CD4-positive, alpha-beta T cell treated with Interleukin-6 for 4 hours (primary cell): ENCODE measurements at places on chromosomes 6 and 20.

DNA sequence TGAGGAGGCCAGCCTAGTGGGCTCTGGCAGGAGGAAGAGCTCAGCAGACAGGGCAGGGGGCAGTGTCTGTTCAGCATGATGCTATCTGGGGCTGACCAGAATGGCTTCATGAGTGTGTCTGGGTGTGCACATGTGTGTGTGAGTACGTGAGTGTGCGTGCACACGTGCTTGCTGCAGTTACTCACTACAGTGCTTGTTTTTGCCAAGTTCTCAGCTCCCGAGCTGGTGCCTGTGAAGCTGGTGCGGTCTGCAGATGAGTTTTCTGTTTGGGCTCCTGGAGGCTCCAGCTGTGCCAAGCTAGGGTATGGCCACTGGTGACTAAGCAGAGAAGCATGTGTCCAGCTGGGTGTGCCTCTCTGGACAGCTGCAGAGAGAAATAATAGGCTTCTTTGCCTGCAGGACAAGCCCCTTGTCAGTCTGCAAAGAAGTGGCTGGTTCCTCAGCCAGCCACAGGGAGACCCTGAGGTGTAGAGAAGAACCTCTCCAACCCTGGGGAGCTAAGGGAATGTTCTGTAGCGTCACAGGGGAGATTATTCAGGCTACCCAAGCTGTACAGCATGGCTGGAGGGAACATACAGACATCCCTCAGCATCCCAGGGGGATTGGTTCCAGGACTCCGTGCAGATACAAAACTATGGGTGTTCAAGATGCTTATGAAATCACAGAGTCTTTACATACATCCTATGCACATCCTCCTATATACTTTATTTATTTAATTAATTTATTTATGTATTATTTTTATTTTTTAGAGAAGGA lies 40.2 kb upstream of the FAM50B start:
- DNase-seq: no peak

GRCh38 chr20:63957004-63957689 lies 931 bp upstream of the UCKL1 start:
- peak; percentile 84 for DNase-seq

GRCh38 chr6:116528133-116528532 lies 16.7 kb downstream of the CALHM5 start:
- no peak for DNase-seq

DNA sequence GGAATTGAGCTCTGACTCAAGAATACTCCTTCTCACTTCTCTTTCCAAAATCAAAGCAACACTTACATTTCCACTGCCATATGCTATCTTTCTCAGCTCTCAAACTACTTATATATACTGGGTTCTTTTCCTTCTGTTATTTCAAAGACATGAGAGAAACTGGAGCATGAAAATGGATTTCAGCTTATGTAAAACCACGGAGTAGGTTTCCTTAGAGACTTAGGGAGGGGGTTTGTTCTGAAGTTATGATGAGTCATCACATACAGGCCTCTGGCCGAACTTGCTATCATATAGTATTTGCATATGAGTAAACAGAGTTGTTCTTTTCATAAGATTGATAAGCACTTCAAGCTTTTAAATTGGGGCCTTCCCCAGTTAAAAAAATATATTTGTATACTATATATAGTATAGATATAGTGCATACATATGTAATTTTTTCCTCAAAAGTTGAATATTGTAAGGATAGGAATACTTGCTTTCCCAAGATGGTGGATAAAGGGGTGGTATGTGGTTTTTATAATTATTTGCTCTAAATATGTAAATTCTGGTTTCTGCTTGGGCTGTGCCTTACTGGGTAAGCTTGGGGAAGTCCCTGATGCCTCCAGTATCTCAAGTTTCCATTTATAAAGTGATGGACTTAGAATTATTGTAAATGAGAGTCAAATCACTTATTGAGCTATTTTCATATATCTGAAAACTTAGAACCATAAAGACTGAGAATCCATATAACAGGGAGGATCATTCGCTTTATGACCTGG lies 273.9 kb downstream of the RFPL4B start:
- DNase-seq: no peak

DNA sequence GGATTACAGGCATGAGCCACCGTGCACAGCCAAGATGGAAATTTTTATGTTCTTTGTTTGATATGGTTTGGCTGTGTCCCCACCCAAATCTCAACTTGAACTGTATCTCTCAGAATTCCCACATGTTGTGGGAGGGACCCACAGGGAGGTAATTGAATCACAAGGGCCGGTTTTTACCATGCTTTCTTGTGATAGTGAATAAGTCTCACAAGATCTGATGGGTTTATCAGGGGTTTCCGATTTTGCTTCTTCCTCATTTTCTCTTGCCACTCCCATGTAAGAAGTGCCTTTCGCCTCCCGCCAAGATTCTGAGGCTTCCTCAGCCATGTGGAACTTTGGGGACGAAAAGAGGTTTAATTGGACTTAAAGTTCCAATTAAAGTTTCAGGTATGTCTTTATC lies 14.6 kb downstream of the EEF1A1 start:
- DNase-seq: no peak

GRCh38 chr6:328136-328670 lies 35.9 kb downstream of the DUSP22 start:
- DNase-seq: no peak

DNA sequence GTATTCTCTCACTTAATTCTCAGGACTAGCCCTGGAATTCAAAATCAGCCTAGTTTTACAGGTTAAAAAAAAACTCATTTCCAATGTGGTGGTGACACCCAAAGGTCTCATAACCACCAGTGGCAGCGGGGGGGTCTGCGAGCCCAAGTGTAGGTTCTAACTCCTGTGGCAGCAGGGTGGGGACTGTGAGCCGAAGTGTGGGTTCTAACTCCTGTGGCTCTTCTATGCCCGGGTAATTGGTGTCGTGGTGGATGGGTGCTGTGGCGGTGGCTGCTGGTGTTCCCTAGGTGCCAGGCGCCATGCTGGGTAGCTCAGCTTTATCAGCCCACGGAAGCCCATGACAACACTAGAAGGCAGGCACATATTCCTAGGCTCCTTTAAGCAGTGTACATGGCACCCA lies 4.9 kb upstream of the ANKRD60 start:
- DNase-seq: no peak

DNA sequence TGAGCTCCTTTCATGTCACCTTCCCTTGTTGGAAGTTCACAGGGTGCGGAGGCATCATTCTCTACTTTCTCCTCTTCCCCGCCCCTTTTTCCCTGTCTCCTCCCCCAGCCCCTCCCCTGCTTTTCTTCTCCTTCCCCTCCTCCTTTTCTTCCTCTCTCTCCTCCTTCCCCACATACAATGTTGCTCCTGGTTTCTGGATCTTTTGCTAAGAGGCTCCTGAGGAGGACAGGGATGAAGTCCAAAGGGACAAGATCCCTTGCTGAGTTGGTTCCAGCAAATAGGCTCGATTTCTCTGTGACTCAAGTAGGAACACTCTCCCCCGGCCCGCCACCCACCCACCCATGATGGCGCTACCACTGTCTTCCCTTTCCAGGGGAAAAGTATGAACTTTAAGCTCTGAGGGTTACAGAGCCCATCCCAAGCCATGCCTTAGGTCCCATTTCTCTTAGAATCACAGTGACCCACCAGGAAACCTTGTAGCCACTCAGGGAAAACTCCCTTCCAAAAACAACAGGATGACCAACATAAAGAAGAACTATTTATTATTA lies 852 bp upstream of the TFEB start:
- DNase-seq: no peak

DNA sequence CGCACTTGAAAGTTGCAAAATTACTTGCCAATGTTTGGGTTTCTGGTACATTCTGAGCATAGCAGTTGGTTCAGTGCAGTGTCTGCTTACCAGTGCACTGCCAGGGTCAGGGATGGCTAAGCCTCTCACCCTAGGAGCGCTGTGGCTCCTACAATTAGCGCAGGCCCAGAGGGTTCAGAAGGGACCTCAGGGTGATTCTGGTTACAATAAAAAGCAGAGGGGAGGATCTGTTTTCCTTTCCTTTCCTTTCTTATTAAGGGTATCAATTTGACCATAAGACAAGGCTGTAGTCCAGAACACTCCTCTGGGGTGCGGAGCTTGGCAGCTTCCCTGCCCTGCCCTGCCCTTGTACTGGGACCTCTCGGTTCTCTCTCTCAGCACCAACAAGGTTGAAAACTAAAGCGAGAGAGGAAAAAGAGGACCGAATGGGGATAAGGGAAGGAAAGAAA lies 2.6 kb downstream of the MAFB start:
- DNase-seq: no peak

- no peak for DNase-seq
These were observed 215.5 kb upstream of the ECI2 start for GRCh38 chr6:4350567-4351519.

DNA sequence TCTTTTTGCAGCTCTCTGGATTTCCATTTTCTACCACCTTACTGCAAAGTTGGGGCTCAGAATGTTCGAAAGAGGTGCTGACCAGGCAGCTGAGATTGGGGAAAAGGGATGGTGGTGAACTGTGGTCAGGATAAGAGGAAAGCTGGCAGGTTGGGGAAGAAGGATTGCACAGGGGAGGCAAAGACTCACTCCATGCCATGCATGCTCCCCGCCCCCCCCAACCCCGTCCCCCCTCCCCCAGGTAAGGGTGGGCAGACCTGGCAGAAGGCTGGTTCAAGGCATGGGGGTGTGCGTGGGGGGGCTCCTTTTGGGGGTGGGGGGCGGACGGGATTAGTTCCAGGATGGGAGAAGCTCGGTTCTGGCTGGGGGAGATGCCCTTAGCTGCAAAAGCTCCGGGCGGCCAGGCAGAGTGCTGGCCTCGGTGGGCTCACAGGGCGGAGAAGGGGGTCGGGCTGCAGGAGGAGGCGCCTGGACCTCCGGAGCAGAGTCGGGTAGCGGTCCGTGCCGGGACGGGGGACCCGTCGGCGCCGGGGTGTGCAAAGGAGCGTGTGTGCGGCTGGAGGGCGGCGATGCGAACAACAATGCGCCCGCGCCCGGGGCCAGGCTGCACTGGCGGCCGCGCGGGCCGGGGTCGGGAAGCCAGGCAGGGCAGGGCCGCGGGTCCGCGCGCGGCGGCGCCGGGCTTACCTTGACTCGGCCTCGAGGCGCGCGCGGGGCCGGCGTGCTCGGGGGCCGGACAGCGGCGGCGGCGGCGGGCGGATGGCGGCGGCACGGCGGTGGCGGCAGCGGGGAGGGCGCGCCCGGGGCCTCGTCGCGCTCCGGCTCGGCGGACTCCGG lies 880 bp downstream of the ADNP start:
- DNase-seq: peak; percentile 39

GRCh38 chr6:3697609-3698008 lies 53.9 kb downstream of the PXDC1 start:
- DNase-seq: no peak

GRCh38 chr6:32970413-32971241 lies 2.2 kb downstream of the BRD2 start:
- DNase-seq: peak; percentile 85

- DNase-seq: no peak
These were observed 89.8 kb upstream of the ADTRP start for GRCh38 chr6:11868392-11868791.

DNA sequence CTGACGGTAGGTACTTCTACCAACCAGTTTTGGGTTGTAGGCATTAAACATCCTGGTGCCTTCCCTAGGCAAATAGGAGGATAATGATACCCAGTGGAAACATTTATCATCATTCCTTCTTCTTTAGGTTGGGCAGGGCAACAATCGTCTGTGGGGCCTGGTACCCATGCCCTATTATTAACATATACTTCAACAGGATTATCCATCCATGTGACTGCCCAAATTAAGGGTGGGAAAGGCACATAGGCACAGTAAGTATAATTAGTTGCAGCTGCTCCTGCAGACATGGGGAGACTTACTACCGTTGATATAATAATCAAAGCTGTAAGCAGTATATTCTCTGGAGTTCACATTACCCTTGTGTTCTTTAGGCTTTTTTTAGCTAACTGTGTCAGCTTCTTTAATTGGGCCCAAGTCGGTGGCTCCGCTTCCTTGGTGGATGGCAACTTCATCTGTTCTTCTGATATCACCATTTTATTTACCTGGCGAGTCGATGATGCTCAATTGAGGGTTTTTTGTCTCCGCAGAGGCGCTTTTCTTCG lies 16.8 kb downstream of the RPL7L1 start:
- no peak for DNase-seq

- no peak for DNase-seq
These were observed 20.4 kb downstream of the KCNB1 start for GRCh38 chr20:49461894-49462620.

DNA sequence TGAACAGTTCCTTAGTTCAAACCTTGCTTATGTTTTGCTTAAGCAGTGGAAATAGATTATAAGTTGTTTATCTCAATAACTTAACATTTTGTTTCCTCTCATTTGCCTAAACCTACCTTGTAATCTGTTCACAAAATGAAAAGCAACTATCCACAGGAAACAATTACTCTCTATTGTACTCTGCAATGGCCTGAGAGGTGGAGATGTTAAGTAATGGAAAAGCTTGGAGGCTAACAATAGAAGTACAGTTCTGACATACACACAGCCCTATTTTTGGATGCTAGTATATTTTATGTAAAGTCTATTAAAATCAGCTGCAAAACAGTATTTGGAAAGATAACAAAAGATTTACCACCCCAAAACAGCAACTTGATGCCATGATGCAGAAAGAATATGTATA lies 82.1 kb downstream of the TINAG start:
- no peak for DNase-seq

DNA sequence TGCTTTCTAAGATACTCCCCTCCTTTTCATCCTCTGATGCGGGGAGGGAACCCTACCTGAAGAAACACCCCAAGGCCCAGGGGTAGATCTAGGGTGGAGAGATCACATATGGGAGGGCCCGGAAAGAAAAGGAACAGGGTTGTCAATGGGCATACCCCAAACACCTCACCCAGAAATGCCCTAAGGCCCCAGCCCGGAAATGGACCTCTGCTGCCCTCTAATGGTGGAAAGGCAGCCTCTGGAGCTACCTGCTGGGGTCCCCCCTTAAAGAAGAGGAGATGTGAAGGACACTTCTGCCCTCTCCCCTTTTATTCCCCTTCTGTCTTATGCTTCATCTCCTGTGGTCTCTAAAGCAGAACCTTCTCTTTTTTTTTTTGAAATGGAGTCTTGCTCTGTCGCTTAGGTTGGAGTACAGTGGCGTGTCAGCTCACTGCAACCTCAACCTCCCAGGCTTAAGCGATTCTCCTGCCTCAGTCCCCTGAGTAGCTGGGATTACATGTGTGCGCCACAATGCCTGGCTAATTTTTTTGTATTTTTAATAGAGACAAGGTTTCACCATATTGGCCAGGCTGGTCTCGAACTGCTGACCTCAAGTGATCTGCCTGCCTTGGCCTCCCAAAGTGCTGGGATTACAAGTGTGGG lies 458 bp upstream of the ARMC12 start:
- DNase-seq: peak; percentile 89
